ENCODE measurements at places on chromosomes 16 and 17.

- H3K27me3 ChIP-seq = no peaks in the 10 kb centered on the region
- H3K4me1 ChIP-seq = no peaks in the 10 kb centered on the region
- no peak for DNase-seq
- no peak overlapping the region for H3K4me3 ChIP-seq
Observed at GRCh38 chr17:57468932-57469775, 212.8 kb downstream of the MSI2 start.

- H3K36me3 ChIP-seq = no peaks in the 10 kb centered on the region
- H3K27ac ChIP-seq = no peak overlapping the region
- DNase-seq = no peak
- H3K4me3 ChIP-seq = no peak overlapping the region
- H3K4me1 ChIP-seq = no peaks in the 10 kb centered on the region
Observed at GRCh38 chr16:12199524-12199923, 223.0 kb downstream of the SNX29 start.

DNA sequence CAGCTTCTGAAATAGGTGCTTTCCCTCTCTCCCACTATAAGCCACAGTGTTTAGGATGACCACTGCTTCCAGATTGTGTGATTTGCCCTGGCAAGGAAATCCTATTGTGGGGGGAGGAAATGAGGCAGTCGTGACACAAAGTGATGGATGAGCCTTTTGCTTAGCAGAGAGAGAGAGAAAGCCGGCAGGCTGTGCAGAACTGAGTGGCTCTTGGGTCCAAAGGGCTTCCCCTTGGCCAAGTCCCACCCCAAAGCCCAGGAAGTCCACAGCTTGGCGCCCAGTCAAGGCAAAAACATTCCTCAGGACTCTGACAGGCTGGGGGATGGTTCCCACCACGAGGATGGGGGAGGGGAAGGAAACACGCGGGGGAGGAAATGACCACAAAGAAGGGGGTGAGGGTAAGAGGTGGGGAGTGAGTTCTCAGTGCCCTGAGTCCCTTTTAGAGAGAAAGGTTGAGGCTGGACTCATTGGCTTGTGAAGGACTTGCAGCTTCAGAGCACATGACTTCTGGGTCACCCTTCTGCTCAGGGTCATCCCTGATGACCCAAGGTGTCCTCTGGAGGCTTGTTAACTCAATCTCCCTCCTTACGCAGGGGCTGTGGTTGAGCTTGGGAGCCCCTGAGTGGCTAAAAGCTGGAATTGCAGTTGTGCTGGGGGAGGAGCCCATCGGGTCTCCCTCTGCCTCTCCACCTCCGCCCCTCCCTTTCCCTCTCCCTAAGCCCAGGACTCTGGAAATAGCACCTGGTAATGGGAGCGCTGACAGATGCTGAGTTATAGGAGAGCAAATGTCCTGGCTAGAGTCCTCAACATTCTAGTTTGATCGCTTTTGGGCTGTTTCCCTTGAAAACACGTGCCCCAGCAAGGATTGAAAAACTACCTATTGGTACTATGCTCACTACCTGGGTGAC, 10.3 kb upstream of the MSL1 start:
- H3K4me3 ChIP-seq = peak overlapping the region; percentile 2
- peak; percentile 96 for DNase-seq
- no peaks in the 10 kb centered on the region for H3K27me3 ChIP-seq
- peak overlapping the region; percentile 94 for H3K27ac ChIP-seq
- peaks cover 87% of the 10 kb centered on the region for H3K4me1 ChIP-seq

DNA sequence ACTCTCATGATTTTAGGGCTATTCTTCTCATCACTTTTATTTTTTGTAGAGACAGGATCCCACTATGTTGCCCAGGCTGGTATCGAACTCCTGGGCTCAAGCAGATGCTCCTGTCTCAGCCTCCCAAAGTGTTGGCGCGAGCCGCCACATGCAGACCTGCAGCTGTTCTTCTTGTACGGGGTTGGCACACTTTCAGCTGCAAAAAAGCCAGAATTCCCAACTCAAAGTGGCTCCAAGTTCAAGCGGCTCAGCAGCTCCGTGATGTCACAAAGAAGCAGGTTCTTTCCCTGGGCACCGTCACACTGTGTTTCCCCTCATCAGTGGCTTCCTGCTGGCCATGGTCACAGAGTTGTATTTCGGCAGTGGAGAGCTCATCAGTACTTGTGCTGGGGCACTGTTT, 6.7 kb upstream of the SBK1 start:
- DNase-seq = no peak
- H3K36me3 ChIP-seq = no peaks in the 10 kb centered on the region
- peaks cover 45% of the 10 kb centered on the region for H3K27me3 ChIP-seq

GRCh38 chr17:14019186-14019956, 49.9 kb upstream of the COX10 start:
- no peaks in the 10 kb centered on the region for H3K36me3 ChIP-seq
- no peak for DNase-seq
- no peak overlapping the region for H3K27ac ChIP-seq
- no peaks in the 10 kb centered on the region for H3K27me3 ChIP-seq

- no peak overlapping the region for H3K27ac ChIP-seq
- no peaks in the 10 kb centered on the region for H3K4me1 ChIP-seq
- no peaks in the 10 kb centered on the region for H3K27me3 ChIP-seq
Observed at GRCh38 chr17:61619493-61619892, 28.5 kb upstream of the NACA2 start.

DNA sequence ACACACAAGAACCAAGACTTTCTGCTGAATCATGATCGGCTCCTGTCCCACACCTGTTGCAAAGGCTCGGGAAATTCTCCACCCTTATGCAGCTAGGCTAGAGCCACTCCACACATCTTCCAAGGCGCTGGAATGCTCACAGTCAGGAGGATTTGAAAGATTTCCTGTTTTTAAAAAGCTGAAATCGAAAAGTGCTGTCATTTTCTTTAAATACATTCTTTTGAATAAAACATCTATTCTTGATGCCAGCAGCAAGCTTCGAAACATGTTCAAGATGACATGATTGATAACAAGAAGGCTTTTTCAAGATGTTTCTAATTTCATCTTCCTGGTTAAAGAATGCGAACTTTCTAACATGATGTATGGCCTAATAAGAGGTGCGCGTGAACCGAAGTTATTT, 219.7 kb upstream of the CDH5 start:
- no peaks in the 10 kb centered on the region for H3K27me3 ChIP-seq
- H3K36me3 ChIP-seq = no peaks in the 10 kb centered on the region
- no peaks in the 10 kb centered on the region for H3K4me1 ChIP-seq
- no peak overlapping the region for H3K4me3 ChIP-seq
- peak; percentile 23 for DNase-seq

DNA sequence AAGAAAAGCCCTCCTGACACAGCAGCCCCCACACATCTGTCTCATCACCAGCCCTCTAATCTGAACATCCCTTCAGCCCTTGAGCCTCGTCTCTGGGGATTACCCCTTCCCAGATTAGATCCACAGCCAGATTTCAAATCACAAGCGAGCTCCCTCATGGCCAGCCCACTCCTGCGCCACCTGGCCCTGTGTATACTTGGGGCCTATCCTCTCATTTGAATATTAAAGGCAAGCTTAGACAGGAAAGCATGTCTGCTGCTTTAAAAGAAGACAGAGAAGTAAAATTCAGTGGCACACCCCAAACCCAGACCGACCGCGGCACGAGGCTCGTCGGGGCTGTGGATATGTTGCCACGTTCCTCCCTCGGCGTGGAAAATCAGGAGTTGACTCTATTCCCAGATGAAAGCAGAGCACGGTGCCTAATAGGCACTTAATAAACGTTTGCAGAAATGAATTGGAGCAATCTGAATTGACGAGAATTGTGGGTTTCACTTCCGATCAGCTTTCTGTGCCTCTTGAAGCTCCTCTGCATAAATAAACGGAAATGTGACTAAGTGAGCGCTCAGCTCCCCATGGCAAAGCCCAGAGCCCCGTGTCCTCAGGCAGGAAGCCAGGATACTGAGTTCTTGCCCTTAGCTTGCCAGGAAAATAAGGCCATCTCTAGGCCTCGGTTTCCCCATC, 108.0 kb downstream of the CCDC182 start:
- H3K4me3 ChIP-seq = no peak overlapping the region
- H3K4me1 ChIP-seq = no peaks in the 10 kb centered on the region
- DNase-seq = no peak
- no peak overlapping the region for H3K27ac ChIP-seq
- no peaks in the 10 kb centered on the region for H3K36me3 ChIP-seq

DNA sequence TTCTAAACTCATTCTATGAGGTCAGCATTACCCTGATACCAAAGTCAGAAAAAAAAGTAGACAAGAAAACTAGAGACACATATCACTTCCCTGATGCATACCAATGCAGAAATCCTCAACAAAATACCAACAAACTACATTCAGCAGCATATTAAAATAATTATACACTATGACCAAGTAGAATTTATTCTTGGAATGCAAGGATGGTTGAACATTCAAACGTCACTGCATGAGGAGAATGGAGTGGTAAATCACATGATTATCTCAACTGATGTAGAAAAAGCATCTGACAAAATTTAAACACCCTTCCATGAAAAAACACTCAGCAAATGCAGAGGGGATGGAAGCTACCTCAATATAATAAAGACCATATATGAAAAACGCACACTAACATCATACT, 155.0 kb upstream of the KCNJ18 start:
- no peak overlapping the region for H3K4me3 ChIP-seq
- DNase-seq = no peak
- no peaks in the 10 kb centered on the region for H3K4me1 ChIP-seq
- H3K27me3 ChIP-seq = no peaks in the 10 kb centered on the region
